ENCODE measurements at places on chromosomes 1 and 21.

GRCh38 chr1:115364780-115365155, 26.7 kb upstream of the NGF start:
- DNase-seq: no peak

DNA sequence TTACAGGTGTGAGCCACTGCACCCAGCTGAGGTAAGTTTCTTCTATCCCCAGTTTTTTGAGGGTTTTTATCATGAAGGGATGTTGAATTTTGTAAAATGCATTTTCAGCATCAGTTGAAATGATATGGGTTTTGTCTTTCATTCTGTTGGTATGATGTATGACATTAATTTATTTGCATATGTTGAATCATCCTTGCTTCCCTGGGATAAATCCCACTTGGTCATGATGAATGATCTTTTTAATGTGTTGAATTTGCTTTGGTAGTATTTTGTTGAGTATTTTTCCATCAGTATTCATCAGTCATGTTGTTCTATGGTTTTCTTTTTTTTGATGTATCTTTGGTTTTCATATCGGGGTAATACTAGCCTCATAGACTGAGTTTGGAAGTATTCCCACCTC, 141.0 kb downstream of the RPS6KC1 start:
- DNase-seq: no peak

DNA sequence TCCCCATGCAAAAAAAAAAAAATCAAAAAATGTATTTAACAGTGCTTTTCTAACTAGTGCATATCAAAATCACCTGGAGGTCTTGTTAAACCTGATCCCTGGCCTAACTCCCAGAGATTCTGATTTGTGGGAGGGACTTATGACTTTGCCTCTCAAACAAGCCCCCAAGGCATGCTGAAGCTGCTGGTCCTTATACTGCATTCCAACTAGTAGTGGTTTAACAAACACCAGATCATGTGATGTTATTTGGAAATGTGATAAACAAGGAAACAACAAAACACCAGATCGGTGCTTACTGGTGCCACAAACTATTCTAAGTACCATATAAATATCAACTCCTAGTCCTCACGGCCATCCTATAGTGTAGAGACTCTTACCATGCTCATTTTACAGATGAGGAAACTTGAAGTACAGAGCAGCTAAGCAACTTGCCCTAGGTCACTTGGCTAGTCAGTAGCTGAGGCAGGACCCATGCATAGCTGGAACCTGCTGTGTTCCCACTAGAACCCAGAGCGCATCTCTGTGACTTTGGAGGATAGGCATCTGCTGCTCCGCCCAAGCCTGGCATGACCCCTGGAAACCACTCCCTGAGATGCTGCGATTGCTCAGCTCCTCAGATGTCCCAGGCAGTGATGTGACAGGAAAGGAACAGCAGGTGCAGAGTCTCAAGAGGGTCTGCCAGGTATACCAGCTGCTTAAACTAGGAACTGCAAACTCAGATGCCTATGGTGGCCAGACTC, 38.1 kb downstream of the SOX13 start:
- no peak for DNase-seq

DNA sequence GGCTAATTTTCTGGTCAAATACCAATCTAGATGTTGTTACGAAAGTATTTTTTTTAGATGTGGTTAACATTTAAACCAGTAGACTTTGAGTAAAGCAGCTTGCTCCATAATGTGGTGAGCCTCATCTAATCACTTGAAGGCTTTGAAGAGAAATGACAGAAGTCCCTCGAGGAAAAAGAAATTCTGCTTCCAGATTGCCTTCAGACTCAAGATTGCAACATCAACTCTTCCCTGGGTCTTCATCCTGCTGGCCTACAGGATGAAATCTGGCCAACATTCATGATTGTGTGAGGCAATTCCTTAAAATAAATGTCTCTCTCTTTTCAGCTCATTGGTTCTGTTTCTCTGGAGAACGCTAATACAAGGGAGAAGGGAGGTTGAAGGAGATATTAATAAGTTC, 32.5 kb upstream of the SSX2IP start:
- DNase-seq: no peak

GRCh38 chr1:215643592-215644321, 76.7 kb downstream of the KCTD3 start:
- no peak for DNase-seq

GRCh38 chr1:245645406-245645805, 490.6 kb downstream of the KIF26B start:
- DNase-seq: no peak

GRCh38 chr1:51299981-51300670, 30.2 kb downstream of the TTC39A start:
- no peak for DNase-seq

DNA sequence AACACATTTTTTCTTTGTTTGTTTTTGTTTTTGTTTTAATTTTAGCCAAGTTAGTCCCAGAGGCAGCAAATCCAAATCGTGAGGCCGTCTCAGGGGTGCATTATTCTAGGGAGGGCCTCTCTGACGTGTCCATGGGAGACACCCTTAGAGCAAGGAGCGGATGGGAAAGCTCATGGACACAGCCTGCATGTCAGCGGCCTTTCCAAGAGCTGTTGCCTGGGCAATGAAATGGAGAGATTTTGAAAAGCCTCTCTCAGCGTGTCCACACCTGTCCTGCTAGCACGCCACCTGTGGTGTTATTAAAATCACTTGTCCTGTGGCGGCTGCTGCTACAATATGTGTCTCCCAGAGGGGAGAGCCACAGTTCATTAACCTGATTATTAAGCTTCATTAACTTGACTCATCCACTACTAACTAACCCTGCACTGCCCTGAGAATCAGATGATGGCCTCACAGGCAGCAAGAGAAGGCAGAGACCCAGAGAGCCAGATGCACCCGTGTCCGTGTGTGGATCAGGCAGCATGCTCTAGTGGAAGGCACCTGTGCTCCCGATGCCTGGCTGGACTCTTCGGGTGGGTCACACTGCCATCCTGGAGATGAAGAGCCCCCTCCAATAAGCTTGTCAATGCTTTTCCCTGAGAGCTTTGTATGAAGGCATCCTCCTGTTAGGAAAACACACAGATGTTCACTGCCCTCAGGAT, 133.3 kb downstream of the PGBD5 start:
- no peak for DNase-seq

GRCh38 chr1:32907435-32907834, 6.2 kb upstream of the TMEM54 start:
- no peak for DNase-seq

- no peak for DNase-seq
These were observed 1357.4 kb upstream of the ADGRL4 start for GRCh38 chr1:80363689-80364475.

DNA sequence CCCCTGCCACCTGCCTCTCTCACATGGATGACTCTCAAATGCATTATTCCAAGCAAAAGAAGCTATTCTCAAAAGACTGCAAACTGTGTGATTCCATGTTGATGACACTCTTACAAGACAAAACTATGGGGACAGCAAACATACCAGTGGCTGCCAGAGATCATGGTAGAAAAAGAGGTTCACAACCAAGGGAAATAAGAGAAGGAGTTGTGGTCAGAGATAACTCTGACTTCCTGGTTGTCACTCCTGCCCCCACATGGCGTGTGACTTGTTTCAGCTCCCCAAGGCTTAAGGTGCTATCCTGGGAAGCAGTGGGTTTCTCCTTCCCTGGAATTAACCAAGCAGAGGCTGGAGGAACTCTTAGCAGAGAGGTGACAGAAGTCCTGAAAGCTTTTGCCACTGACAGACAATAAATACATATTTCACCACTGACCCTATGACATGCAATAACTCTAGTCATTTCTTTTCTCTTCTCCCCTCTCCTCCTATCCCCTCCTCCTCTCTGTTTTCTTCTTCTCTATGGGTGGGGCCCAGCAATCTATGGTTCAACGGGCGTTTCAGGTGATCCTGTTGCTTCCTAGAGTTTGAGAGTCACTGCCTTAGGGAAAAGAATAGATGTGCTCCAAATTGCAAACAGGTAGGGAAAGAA, 185.1 kb downstream of the FCRL5 start:
- no peak for DNase-seq

- no peak for DNase-seq
These were observed 16.1 kb downstream of the OLFML3 start for GRCh38 chr1:113995382-113995781.

DNA sequence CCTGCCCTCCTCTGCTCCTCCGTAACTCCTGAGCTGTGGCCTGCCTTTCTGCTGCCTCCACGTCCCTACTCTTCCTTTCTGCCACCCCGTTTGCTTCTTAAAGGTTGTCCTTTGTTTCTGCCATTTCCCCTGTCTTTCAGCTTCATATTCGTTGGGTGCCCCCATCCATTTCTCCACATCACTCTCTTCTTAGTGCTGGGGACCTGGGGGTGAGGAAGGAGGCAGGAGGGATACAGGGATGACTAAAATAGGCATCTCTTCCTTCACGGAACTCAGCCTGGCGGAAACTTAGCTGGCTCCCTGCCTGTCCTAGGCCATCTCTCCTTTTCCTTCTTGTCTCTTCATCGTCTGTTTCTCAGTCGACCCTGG, 67.0 kb upstream of the CD1D start:
- DNase-seq: no peak

DNA sequence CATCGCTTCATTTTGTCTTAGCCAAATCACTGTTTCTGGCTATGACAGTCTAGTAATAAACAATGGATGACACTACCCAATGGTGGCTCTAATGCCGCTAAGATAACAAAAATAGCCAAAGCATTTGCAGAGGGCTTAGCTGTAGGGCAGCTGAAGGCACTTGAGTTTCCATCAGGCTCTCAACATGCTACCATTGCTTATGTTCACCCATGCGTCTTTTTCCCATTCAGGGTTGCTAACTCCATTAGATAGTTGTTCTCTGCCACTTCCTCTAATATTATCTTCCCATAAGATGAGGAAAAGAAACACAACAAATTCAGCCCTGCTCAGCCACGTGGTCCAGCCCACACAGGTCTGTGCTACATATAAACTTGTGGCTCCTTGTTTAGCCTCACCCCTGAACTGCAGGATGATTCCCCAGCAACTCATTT, 159.6 kb downstream of the TOMM20 start:
- peak; percentile 43 for DNase-seq

- DNase-seq: no peak
These were observed 65.6 kb upstream of the EDEM3 start for GRCh38 chr1:184820218-184820750.

- no peak for DNase-seq
These were observed 11.9 kb downstream of the WNT9A start for GRCh38 chr1:227935826-227936225.

- DNase-seq: no peak
These were observed 306.2 kb downstream of the NFIA start for GRCh38 chr1:61388566-61388965.

- no peak for DNase-seq
These were observed 12.1 kb upstream of the NDC1 start for GRCh38 chr1:53850082-53850673.

DNA sequence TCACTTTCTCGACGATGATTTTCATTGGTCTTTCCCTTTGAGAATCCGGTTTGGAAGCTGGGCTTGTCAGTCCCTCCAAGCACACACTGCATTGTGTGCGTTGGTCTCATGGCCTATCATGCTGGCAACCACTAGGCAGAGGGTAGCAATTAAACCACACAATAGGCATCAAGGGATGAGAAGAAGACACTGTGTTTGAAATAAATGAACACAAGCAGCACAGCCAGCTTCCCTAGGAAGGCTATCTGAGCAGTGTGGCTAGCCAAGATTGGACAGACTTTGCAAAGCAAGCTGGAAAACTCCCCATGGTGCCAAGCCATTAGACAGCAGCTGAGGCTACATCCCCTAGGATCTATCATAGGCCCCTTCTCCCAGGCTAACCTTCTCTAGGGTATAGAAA, 288.7 kb downstream of the NUF2 start:
- DNase-seq: no peak

DNA sequence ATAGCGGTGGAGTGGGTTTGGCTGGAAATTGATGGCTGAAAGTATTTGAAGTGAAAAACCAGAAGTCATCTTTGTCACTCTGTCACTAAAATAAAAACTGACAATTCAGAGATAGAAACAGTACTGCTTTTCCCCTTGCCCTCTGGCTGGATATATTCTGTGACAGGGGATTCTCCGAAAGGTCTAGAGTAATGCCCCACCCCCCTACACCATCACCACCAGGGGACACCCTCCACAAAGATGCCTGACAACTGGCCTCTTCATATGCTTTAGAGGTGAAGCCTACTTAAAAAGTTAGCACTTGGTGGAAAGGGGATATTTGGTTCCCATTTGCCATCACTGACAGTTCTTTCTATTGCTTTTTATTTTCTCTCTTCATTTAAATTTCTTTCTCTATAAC, 73.5 kb downstream of the SGIP1 start:
- DNase-seq: no peak

DNA sequence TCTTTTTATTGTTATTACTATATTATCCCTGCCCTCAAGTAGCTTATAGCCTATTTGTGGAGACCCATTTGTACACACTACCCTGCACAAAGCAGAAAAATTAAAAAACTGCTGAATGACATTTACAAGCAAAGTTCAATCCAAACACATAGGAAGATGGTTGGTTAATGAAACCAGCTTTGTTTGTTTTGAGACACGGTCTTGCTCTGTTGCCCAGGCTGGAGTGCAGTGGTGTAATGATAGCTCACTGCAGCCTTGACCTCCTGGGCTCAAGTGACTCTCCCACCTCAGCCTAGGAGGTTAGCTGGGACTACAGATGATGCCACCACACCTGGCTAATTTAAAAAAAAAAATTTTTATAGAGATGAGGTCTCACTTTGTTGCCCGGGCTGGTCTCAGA, 31.6 kb downstream of the TGFB2 start:
- DNase-seq: no peak

GRCh38 chr1:25760122-25760719, 39.8 kb upstream of the SELENON start:
- no peak for DNase-seq

DNA sequence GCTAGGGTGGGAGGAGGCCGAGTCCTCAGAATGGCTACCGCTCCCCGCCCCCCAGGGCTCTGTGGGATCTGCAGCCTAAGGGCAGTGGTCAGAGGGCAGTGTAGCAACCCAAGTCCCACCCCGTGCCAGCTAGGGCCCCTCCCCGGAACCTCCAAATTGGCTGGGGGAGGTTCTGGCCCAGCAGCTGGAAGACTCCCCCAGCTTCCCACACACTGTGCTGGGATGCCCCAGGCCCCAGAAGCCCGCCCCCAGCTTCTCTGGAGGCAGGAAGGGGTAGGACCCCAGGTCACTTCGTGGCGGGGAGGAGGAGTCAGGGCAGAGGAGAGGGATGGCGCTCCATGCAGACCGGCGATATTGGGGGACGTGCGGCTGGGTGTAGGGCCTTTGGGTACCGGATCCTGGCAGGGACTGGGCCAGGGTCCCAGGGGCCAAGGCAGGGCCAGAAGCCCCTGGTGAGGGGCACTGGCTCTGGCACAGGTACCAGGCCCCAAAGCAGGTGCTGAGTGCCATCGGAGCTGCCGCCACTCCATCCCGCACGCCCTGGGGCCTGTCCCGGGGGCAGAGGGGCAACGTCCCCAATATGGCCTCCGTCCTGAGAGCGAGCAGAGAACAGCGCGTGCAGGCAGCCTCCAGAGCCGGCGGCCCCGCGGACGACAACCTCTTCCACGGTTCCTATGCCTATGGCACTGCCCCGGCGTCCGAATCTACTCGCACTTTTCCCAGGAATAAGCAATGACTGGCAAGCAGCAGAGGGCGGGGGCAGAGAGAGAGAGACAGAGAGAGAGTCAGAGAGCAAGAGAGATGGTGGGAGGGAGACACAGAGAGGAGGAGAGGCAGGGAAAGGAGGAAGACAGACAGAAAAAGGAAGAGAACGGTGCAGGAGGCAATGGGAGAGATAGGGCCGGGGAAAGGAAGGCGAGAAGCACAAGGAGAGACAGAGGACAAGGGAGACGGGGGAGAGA, 65.7 kb downstream of the RAP1GAP start:
- no peak for DNase-seq

GRCh38 chr1:160362168-160362957, 4.5 kb upstream of the NHLH1 start:
- no peak for DNase-seq

- no peak for DNase-seq
These were observed 10.4 kb upstream of the TMEM240 start for GRCh38 chr1:1550591-1551432.

Data from activated CD8-positive, alpha-beta memory T cell treated with anti-CD3 and anti-CD28 coated beads, Interleukin-2, amount 50 U/mL, for 48 hours (primary cell).